ENCODE measurements at places on chromosomes 5 and 9.

GRCh38 chr5:101024299-101024698, 121.2 kb upstream of the ST8SIA4 start:
- no peaks in the 10 kb centered on the region for H3K27me3 ChIP-seq
- H3K36me3 ChIP-seq = no peaks in the 10 kb centered on the region
- no peak overlapping the region for H3K27ac ChIP-seq
- DNase-seq = no peak
- no peaks in the 10 kb centered on the region for H3K4me1 ChIP-seq
- H3K4me3 ChIP-seq = no peak overlapping the region

- peaks cover 20% of the 10 kb centered on the region for H3K4me1 ChIP-seq
- no peak overlapping the region for H3K4me3 ChIP-seq
- H3K27me3 ChIP-seq = no peaks in the 10 kb centered on the region
- H3K36me3 ChIP-seq = no peaks in the 10 kb centered on the region
- DNase-seq = peak; percentile 97
- peak overlapping the region; percentile 35 for H3K27ac ChIP-seq
These were observed 137.9 kb upstream of the TRIM32 start for GRCh38 chr9:116549061-116549664.

- no peak for DNase-seq
- no peaks in the 10 kb centered on the region for H3K36me3 ChIP-seq
- peaks cover 9% of the 10 kb centered on the region for H3K27me3 ChIP-seq
- H3K27ac ChIP-seq = no peak overlapping the region
- no peaks in the 10 kb centered on the region for H3K4me1 ChIP-seq
- no peak overlapping the region for H3K4me3 ChIP-seq
These were observed 127.8 kb upstream of the NR4A3 start for GRCh38 chr9:99693888-99694287.

GRCh38 chr5:169758886-169759285, 121.8 kb downstream of the DOCK2 start:
- no peaks in the 10 kb centered on the region for H3K36me3 ChIP-seq
- H3K4me3 ChIP-seq = no peak overlapping the region
- peaks cover 9% of the 10 kb centered on the region for H3K4me1 ChIP-seq
- no peaks in the 10 kb centered on the region for H3K27me3 ChIP-seq
- peak; percentile 18 for DNase-seq

GRCh38 chr9:70746760-70747159, 332.3 kb upstream of the KLF9 start:
- DNase-seq = no peak
- no peak overlapping the region for H3K27ac ChIP-seq
- H3K4me1 ChIP-seq = no peaks in the 10 kb centered on the region
- no peaks in the 10 kb centered on the region for H3K27me3 ChIP-seq

Data from IMR-90 (cell line).